ENCODE measurements at places on chromosomes 11 and 22.

DNA sequence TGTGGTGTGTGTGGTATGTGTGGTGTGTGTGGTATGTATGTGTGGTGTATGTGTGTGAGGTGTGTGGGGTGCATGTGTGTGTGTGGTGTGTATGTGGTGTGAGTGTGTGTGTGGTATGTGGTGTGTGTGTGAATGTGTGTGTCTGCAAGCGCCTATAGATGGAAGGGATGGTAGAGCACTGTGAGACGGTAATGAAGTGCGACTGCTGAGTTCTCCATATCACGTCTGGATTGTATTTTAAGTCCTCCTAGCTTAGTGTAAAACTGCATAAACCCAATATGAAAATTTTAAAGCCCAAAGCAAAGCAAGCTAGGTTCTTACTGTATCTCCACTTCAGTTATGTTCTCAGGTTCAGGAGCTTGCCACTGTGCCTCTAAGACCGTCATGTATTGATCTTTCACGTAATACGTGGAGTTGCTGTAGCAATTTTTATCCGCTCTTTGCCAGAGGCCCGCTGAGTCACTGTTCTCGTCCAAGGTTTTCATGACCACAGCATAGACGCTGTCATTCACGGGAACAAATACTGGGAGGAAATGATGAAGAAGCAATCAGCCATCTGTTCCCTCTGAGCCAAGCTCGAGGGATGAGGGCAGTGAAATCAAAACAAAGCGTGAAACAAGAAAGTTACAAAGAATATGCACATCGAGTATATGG lies 5.5 kb downstream of the PLET1 start:
- no peak for DNase-seq

DNA sequence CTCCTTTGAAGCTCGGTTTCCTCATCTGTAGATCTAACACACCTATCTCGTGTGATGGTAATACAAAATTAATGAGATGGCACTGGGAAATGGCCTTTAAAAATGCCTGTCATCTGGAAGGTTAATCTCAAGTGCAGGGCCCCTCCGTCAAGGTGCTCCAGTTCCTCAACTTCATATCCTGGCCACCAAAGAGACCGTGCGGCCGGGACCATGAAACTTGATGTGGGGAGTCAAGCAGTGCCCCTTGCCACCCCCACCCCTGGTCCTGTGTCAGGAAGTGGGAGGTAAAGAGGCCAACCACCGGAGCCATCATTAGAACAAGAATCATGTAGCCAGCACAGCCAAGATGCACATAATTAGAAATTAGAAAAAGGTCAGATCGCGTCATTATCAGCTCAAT lies 108.2 kb downstream of the FEZ1 start:
- no peak for DNase-seq

DNA sequence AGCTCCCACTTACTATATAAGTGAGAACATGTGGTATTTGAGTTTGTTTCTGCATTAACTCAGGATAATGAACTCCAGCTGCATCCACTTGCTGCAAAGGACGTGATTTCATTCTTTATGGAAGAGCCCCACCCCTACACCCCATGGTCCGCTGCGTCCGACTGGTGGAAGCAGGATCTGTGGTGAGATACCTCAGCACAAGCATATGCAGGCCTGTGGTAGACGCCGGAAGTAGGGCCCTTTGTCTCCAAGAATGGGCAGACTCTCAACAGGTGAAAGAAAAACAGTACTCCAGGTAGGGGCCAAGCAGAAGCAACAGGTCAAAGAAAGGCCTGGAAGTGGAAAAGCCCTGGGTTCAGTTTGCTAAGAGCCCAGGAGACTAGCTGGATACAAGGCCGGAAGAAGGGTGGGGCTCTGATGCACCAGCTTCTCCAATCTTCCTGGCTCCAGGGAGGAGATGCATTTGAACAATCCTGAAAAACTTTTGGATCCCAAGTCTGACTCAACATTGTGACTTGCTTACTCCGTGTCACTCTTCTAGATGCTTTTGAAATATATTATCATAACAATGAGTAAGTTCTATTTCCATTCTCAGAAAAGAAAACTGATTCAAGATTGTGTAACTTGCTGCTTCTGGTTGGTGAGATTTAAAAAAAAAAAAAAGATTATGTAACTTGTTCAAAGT lies 30.4 kb downstream of the NEAT1 start:
- no peak for DNase-seq

- peak; percentile 41 for DNase-seq
Observed at GRCh38 chr11:30488304-30488998, 97.7 kb downstream of the MPPED2 start.

DNA sequence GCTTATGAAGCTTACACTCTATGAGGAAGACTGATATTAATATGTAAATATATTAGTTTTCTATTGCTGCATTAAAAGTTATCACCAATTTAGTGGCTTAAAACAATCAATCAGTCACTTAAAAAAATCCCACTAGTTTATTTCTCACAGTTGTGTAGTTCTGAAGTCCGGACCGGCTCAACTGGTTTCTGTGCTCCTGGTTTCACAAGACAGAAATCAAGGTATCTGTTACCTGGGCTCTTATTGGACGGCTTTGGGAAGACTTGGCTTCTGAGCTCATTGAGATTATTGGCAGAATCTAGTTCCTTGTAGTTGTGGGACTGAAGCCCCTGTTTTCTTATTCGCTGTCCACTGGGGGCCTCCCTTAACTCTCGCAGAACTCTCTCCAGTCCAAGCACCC lies 343.0 kb downstream of the RAB38 start:
- no peak for DNase-seq

- DNase-seq, result no peak
Observed at GRCh38 chr11:17221968-17222367, 14.2 kb upstream of the PIK3C2A start.

Data from right kidney (tissue), 9 donors.